ENCODE measurements at places on chromosomes 6 and 20.
A peak's percentile ranks its signal among the peaks of the same experiment; 100 is the strongest.

- DNase-seq, result no peak
Measured at GRCh38 chr20:38559764-38560163, 21.2 kb upstream of the ADIG start.

GRCh38 chr6:96410467-96410866 lies 111.1 kb upstream of the UFL1 start:
- no peak for DNase-seq

- DNase-seq, result no peak
Measured at GRCh38 chr6:95143408-95144180, 433.7 kb upstream of the MANEA start.

DNA sequence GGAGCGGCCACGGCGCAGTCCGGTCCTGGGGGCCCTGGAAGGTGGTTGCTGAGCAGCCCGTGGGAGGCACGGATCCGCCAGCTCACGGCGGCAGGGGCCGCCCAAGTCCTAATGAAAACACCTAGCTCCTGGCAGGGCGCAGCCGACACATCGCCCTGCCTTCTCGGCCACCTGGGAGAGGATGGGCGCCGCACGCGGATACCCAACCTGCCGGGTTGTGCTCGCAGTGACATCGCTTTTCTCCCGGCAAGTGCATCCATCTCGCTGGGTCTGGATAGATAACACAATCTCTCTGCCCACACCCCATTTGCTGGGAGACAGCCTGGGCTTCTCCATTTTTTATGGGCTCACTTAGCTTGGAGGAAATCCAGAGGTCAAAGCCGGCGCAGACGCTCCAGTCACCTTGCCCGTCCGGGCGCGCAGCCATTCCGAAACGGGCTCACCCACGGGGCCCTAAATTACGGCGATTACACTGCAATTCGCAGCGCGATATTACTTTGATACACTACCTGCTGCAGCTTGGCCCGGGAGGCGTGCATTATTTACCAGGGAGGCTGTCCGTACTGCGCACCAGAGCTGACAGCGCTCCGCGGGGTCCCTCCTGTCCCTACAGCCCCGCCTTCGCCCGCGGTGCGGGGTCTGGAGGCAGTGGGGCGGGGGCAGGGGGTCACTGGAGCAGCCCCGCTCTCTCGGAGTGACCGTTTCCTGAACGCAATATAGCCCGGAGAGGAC lies 36.2 kb upstream of the CCDC167 start:
- no peak for DNase-seq

- no peak for DNase-seq
Measured at GRCh38 chr20:17671011-17671410, 11.0 kb downstream of the RRBP1 start.

GRCh38 chr6:90068264-90068663 lies 174.0 kb downstream of the GJA10 start:
- DNase-seq, result peak; percentile 26

- peak; percentile 92 for DNase-seq
Measured at GRCh38 chr20:34536798-34537394, 20.7 kb downstream of the DYNLRB1 start.

GRCh38 chr6:2866171-2866846 lies 24.6 kb upstream of the SERPINB1 start:
- no peak for DNase-seq

GRCh38 chr6:166614589-166614988 lies 12.5 kb downstream of the RPS6KA2 start:
- DNase-seq, result no peak

GRCh38 chr6:35061102-35061615 lies 80.0 kb downstream of the TCP11 start:
- no peak for DNase-seq

GRCh38 chr6:137227871-137228302 lies 8.7 kb upstream of the IFNGR1 start:
- no peak for DNase-seq

DNA sequence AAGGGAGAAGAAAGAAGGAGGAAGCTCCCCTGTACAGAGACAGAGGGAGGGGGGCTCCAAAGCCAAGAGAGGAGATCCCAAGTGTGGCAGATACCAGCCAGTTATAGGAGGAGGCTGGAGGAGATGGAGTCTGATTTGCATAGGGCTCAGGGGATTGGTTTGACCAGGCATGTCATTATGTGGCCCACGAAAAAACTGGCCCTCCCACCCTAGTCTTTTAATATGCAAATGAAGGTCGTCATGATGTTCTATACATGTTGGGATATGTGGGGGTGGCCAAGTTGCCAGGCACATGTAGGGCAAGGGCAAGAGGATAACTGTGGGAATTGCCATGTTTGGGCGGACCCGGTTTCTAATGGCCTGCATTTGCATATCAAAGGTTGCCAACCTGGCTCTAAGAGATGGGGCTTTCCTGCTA lies 17.6 kb upstream of the ZFP64 start:
- DNase-seq, result peak; percentile 79

GRCh38 chr6:68718385-68719073 lies 83.4 kb downstream of the ADGRB3 start:
- no peak for DNase-seq

- DNase-seq, result no peak
Measured at GRCh38 chr6:129673748-129674147, 36.2 kb downstream of the ARHGAP18 start.

DNA sequence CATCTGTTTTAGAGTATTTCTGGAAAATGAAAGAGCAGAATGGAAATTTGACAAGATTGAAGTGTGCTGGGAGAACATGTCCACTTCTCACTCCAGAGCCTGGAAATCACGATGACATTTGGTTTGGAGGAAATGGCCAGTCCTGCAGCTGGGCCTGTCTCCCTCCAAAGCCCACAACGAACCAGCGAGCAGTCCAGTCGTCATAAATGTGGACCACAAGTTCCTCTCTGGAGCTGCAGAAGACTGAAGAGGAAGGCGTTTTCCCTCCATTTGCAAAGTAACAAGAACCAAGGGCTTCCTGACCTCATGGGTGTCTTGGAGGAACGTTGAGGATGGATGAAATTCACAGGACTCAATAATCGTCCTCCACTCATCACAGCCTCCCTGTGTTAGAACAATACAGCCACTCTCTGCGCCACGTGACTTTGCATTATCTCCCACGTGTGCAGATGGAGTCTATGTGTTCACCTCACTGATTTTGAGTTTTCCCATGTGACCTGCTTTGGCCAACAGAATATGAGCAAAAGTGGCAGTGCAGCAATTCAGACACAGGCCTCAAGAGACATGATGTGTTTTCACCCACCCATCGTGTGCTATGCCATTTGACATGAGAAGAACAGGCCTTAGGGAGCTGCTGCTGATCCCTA lies 9.1 kb upstream of the SPATS1 start:
- DNase-seq, result no peak

DNA sequence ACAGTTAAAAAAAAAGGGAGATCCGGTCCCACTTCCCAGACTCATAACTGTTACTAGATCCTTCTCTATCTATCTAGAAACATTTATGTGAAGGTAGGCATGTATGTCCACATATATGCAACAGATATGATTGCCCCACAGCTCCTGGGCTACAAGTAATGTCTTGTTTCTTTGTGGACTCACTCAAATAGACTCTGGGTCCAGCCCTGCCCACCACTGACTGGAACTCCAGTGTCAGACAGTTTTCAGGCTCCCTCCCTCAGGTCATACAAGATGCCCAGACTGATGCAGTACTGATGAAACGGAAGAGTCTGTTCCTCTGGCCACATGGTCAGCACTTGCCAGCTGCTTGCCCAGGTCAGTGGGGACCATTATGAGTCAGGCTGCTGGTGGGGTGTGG lies 30.8 kb upstream of the IER3 start:
- no peak for DNase-seq

DNA sequence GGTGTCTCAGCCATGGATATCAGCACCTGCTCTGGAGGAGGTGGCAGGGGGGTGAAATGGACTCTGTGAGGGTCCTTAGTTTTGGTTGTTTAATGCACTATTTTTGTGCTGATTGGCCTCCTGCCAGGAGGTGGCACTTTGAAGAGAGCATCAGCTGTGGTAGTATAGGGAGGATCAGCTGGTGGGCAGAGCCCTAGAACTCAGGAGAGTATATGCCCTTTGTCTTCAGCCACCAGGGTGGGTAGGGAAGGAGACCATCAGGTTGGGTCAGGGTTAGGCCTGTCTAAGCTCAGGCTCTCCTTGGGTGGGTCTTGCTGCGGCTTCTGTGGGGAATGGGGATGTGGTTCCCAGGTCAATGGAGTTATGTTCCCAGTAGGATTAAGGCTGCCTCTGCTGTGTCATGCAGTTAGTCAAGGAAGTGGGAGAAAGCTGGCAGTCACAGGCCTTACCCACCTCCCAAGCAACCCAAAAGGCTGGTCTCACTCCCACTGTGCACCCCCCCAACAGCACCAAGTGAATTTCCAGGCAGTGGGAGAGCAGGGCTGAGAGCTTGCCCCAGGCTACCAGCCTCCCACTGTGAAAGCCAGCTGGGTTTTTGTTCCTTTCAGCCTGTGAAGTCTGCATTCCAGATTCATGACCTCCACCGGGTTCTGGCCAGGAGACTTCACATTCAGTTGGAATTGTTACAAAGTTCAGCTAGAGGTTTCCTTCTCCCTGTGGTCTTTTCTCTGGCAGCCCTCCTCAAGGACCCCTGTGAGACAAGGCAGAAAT lies 5.7 kb upstream of the OSTM1 start:
- no peak for DNase-seq

DNA sequence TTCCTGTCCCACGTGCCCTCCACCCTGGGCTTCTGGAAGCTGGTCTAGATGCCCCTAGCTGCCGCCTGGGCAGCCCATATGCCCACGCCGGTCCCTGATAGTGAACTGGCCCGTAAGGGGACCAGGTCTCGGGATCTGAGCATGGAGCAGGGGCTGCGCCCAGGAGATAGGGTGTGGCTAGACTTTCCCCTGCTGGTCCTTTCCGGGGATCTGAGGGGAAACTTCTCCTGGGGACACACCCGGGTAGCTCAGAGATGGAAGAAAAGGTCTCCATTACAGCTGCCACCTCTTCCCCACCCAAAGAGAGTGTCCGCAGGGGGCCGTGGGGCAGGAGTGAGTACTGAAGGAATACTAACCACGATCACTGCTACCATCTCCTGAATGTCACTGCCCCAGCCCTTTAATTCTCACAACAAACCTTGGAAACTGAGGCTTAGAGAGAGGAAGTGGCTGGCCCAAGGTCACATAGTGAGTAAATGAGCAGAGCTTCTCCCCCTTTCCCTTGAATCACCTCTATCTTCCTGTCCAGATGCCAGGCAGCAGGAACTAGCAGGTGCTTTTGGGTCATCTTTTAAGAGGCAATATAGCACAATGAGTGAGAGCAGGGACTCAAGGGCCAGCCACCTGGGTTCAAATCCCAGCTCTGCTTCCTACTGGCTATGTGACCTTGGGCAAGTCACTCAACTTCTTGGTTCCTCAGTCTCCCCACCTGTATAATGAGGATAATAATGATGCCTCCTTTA lies 11.8 kb upstream of the CCN5 start:
- no peak for DNase-seq

DNA sequence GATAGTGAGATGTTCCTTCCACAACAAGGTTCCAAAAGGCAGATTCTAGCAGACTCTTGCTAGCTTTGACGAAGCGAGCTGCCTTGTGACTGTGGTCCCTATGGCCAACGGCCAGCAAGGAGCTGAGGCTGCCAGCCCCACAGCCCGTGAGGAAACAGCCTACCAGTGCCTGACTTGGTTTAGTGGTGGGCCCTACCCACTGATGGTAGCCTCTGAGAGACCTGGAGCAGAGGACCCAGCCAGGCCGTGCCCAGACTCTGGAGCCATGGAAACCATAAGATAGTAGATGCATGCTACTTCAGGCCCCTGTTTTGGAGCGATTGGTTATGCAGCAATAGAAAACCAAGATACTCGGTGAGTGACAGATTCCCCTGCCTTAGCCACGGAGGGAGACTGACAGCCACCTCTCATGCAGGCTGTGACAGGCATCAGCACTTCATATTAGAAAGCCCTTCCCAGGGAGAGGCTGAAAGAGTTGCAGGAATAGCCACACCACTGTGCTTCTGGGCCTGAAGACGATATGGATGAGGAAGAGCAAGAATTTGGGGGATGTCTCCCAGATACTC lies 19.2 kb downstream of the PSMG4 start:
- DNase-seq, result no peak

- DNase-seq, result no peak
Measured at GRCh38 chr6:42350911-42351310, 100.8 kb downstream of the TRERF1 start.

- DNase-seq, result no peak
Measured at GRCh38 chr6:36340306-36340617, 3.6 kb upstream of the BNIP5 start.
